GM12891 (cell line): ENCODE measurements at places on chromosomes 6 and 20.

DNA sequence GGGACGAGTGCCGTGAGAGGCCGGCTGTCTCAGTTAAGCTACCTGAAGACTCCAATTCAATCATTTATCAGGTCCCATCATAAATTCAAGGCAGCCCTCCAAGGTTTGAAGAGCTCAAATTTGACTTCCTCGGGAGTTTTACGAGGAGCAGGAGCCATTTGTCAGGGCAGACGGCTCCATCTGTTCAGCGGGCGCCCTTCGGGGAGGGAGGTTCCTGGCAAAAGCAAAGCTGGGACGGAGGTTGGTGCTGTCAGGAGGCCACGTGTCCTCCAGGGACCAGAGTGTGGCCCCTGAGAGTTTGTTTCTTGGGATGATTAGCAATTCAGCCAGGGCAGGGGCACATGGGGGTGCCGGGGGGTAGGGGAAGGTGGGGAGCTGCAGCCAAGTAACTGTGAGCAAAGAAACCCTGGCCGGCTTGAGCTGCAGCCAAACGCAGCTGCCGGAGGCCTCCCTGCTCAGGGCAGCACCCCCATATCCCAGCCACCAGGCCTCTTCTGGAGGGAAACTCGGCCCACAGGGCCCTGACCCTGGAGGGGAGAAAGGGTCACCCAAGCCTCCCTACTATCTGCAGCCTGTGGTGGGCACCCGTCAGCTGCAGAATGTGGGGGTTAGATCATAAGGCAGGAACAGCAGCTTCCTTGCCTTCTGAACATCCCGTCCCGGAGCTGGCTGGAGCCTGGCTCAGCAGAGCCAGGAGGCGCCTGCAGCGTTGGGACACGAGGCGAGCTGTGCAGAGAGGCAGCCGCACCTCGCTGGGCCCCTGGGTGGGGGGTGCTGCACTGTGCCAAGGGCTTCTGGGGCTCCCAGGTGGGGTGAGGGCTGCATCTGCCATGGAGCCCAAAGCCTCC lies 63.6 kb upstream of the GATA5 start:
- no peak for DNase-seq

- DNase-seq: no peak
These were observed 1.3 kb upstream of the SMPDL3A start for GRCh38 chr6:122787721-122788120.

- no peak for DNase-seq
These were observed 859.8 kb downstream of the MAFB start for GRCh38 chr20:39829256-39829655.

DNA sequence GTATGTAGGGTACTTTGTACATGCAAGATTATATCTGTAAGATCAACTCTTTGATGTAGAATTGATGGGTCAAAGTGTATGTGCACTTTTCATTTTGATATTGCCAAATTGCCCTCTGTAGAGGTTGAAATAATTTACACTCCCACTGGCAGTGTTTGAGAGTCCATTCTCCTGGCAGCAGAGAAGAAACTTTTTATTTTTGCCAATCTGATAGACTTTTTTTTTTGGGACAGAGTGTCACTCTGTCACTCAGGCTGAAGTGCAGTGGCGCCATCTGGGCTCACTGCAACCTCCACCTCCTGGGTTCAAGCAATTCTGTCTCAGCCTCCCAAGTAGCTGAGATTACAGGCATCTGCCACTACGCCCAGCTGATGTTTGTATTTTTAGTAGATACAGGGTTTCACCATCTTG lies 199.2 kb downstream of the ZFAND3 start:
- no peak for DNase-seq

GRCh38 chr6:139240161-139241010 lies 51.4 kb downstream of the TXLNB start:
- no peak for DNase-seq

GRCh38 chr6:105869835-105870440 lies 216.2 kb upstream of the PRDM1 start:
- DNase-seq: no peak

DNA sequence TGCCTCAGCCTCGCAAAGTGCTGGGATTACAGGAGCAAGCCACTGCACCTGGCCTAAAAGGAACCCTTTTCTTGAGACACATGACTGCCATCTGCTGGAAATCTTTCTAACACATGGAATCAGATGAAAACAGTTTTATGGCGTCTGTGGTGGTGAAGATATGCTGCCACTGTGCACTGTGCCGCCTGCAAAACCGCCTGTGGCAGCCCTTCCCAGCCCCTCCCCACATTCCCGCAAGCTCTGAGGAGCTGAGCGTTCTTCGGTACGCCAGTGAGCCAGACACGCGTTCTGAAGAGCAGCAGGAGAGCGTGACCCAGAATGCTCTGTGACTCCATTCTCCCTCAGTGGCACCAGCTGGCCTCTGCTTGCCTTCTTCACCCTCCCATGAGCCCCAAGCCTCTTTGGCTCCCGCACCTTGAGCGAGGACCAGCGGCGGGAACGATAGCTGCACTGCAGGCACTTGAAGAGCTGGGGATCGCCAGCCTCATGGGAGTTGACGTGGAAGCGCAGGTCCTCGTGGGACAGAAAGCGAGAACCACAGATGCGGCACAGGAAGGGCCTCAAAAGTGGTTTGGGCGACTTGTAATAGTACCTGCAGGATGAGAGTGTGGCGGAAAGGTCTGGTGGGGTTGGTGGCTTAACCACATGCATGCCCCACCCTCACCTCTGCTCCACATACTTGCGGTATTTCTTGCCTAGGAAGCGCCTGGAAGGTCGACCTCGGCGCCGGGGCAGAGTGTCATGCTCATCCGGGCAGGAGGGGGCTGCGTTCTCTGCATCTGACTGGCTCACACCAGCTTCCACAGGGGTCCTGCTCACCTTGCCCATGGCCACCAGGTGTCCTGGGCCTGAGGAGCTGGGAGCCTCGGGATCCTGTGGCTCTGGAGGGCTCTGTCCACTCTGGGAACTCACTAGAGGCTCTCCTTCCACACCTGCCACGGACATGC lies 8.7 kb downstream of the ZNF335 start:
- no peak for DNase-seq

DNA sequence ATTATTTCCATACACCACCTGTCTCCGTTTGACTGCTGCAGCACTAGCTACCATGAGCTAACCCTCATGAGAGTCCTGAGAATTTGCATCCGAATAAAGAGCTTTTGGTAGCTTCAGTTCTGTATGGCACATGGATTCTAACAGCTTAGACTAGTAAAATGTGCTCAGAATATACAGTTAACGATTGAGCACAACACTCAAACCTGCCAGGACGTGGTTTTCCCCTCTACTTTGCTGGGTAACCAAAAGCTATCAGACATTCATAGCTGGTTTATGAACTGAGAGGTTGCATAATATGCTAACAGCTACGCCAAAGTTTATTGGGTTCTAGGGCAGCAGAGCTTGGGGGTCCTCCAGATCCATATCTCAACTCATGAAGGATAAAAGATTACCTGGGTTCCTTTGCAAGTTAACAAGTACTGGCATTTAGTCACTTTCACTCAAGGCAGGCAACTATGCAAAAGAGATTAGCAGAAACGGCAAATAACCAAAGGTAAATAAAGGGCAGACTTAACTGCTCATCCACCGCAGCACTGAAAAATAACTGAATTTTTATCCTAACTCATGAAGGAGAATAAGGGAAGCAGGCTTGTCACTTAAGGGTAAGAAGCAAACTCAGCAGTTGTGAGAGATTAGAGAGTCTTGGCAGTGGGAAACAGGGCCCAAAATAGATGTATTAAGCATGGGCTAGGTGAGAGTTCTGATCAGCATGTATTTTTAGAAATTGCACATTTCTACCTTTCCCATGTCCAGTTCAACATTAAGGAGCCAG lies 29.4 kb downstream of the NUDT3 start:
- peak; percentile 22 for DNase-seq

GRCh38 chr6:33787346-33787953 lies 1.5 kb downstream of the LEMD2 start:
- no peak for DNase-seq

- no peak for DNase-seq
These were observed 4.5 kb downstream of the TREML4 start for GRCh38 chr6:41232667-41233066.

- DNase-seq: no peak
These were observed 106.4 kb upstream of the CARMIL1 start for GRCh38 chr6:25172819-25173218.

DNA sequence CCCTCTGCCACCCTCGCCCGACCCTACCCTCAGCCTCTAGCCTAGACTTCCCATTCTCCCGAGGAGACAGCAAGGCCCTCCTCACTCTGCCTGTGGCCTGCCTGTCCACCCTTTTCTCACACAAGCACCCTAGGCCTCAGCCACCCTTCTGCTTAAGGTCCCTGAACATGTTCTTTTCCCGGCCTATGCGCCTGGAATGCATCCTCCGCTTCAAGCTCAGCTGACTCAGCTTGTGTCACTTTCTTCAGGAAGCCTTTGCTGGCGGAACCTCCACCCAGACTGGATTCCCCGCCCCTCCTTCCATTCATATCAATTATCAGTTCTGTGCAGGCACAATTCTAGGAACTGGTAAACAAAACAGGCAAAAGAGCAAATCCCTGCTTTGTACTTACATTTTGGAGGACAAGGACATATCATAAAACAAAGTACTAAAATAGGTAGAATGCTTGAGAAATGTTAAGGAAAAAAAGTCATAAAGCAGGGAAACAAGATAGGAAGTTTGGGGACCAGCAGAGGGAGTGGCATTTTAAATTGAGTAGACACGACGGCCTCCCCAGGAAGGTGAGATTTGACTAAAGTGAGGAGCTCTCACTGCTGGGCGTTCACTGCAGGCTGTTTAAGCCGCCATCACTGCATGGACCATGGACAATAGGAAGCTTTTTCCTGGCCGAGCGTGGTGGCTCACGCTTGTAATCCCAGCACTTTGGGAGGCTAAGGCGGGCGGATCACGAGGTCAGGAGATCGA lies 17.9 kb upstream of the SNHG17 start:
- DNase-seq: no peak

GRCh38 chr6:13462458-13463327 lies 24.7 kb downstream of the GFOD1 start:
- no peak for DNase-seq

DNA sequence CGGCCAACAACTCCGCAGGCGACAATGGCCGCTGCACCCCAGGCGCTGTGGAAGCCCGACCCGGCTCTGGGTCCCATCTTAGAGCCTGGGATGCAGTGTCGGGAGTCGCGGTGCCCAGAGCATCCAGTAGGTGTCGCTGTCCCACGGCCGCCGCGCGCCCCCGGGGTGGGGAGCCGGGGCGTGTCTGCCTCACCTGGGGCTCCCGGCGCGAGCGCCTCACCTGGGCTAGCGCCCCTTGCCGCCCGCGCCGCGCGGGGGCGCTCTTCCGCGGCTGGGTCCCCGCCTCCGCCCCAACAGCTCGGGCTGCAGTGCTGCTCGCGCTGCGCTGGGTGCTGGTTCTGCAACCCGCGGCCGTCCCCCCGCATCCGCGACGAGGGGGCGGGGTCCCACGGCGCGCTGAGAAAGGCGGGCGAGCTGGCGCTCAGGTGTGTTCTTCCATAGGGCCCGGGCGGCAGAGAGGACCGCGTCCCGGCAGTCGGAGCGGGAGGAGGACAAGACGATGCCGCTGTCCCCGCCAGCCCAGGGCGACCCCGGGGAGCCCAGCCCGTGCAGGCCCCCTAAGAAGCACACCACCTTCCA lies at the start of gene CRYBG1:
Gene CRYBG1, plus strand, starts transcription at position 308 of the 579 bp plus-strand sequence. Its CDS starts 192 bp downstream, at position 500.
- peak; percentile 69 for DNase-seq

GRCh38 chr6:37048851-37049757 lies 43.6 kb downstream of the FGD2 start:
- no peak for DNase-seq

GRCh38 chr6:72322771-72323170 lies 299.1 kb upstream of the KCNQ5 start:
- DNase-seq: no peak

GRCh38 chr6:84979541-84979940 lies 215.1 kb upstream of the TBX18 start:
- DNase-seq: no peak

GRCh38 chr20:46458866-46459750 lies 52.7 kb upstream of the ELMO2 start:
- no peak for DNase-seq

DNA sequence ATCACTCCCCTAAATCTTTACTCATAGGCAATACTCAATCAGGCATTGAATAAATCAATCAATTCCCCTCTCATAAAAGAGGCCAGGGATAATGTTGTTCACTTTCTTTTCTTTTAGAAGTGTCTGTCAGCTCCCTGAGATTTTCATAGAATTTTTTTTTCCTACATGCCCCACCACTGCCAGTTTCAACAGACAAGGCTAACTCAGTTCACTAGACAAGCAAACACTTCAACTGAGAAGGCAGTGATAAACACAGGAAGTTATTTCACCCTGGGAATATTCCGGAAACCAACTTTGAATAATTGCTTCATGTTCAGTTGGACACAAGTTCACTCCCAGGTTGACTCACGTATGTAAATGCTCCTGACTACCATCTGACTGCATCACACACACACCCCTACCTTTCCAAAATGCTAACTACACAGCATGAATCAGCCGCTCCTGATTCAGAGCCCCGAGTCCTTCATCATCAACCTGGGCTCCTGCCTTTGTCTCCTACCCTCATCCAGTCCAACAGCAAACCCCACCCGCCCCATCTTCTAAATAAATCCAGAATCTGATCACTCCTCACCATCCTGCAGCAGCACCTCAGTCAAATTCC lies 143.9 kb downstream of the BCAS1 start:
- DNase-seq: no peak

DNA sequence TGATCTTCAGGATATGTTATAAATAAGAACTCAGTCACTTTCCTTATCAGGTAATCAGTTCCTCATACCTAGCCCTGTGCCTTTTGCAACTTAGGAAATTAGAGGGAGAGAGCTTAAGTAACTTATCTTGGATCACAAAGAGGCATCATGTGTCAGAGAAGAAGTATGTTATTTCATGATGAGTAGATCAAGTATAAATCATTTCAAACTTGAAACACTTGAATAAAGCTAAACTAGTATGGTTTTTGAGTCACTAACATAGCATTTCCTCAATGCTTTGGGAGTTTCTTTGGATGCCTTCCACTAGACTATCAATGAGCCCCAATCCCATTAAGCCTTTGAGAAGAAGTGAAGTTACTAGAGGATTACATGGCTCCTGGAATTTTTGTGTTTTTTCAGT lies 102.6 kb upstream of the TNFAIP3 start:
- no peak for DNase-seq

GRCh38 chr6:46270336-46270735 lies 99.6 kb upstream of the ENPP5 start:
- no peak for DNase-seq

GRCh38 chr6:155687645-155688044 lies 232.0 kb upstream of the NOX3 start:
- no peak for DNase-seq

DNA sequence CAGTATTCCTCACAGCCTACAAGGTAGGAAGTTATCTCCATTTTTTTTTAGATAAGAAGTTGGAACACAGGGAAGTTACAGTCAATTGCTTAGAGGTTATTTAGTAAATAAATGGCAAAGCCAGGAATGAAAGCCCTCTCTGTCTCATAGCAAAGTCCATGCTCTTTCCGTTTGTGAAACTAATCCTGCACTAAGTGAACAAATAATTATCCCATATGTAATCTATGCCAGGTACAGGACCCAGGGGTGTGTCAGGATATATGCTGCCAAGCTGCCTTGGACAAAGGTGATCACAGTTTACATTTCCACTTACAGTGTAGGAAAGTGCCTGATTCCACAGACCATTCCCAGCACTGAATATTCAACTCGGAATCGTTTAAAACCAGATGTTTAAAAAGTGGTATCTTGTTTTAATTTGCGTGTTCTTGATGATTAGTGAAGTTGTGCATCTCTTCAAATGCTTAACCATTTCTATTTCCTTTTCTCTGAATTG lies 13.6 kb upstream of the GMDS start:
- DNase-seq: no peak
